ENCODE measurements at places on chromosomes 1 and 21.

GRCh38 chr1:216553040-216553439 is 129.8 kb upstream of the USH2A start:
- no peak for DNase-seq

DNA sequence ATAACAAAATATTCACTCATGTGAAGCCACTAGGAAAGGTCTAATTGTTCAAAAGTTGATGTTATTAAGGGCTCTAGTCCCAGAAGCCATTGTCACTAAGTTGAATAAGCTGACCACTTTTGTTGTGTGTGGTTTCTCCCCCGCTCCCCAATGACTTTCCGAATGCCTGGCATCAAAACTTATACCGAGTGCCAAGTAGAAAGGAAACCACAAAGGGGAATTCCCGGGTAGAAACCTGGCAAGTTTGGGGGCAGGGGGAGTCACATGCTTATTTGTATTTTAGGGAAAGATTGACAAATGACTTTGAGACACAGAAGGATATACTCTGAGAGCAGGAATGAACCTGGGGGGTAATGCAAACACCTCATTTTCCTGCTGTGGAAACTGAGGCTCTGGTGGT is 154.1 kb downstream of the TGFBR3 start:
- no peak for DNase-seq

GRCh38 chr1:197024460-197024859 is 42.6 kb downstream of the F13B start:
- DNase-seq, result no peak

DNA sequence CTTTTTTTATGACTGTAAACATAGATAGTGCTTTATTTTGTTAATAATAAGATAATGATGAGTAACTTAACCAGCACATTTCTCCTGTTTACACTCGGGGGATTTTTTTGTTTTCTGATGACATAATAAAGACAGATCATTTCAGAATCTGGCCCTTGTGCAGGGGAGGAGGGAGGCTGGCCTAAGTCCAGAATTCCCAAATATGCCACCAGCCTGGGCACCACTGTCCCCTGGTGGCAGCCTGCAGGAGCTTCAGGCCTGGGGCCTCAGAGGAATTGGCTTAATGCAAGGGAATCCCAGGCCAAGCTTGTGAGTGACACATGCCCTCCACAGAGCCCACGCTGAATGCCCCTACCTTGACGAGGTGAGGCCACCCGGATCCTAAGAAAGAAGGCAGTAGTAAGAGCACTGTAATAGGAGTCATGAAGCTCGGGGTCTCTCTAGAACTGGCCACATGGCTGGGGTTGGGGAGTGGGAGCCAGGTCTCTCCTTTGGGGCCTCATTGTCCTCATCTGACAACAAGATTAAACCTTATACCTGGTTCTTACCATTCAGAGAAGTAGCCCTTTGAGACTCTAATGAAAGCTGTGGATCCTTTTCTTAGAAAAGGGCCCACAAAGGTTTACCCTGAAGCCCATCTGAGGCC is 24.1 kb downstream of the ETNK2 start:
- DNase-seq, result no peak

- no peak for DNase-seq
These were observed 4.9 kb downstream of the MDM4 start for GRCh38 chr1:204520834-204521709.

GRCh38 chr1:43348343-43348808 is 10.4 kb upstream of the CDC20 start:
- no peak for DNase-seq

DNA sequence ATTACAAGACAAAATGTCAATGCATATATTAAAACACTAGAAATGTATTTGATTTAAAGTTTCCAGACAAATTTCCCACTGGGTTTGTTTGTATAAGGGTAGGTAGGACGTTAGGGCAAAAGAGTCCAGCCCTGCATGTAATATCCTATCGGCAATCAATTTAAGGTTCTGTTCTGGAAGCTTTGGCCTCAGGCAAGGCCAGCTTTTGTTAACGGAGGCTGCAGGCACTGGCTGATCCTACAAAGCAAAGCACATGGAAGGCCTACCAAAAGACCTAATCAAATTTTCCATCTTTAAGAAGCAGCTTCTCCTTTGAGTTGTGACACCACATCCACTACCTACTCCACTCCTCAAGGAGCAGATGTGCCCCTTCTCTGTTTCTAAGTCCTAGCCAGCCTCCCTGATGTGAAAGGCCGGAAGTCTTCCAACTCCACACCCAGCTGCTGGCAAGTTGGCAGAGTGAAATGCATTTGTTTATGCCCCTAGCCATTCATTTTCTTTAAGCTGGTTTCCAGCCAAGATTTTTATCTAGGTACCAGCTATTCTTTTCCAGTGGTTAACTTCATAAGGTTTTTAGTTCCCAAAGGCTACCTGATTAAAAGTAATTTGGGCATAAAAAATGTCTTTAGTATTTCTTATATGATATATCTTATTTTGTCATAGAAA is 452.6 kb downstream of the PTBP2 start:
- no peak for DNase-seq

GRCh38 chr1:87436534-87436933 is 107.9 kb downstream of the LMO4 start:
- DNase-seq, result no peak

DNA sequence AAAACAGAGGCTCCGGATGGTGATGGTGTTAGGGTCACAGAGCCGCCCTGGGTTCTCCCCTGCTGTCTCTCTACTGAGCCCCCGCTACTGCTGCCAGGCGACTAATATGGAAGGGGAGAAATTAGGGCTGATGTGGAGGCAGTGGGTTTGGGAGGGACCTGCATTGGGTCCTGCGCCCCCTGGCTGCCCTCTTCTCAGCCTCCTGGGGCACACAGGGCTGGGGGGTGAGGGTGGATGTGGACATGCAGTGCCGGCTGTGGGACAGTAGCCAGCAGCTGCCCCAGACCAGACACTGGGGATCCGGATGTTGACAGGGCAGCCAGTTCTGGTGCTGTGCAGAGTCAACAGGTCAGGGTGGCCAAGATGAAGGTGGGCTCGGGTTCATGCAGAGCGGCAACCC is 1.5 kb upstream of the CLCNKB start:
- DNase-seq, result no peak

DNA sequence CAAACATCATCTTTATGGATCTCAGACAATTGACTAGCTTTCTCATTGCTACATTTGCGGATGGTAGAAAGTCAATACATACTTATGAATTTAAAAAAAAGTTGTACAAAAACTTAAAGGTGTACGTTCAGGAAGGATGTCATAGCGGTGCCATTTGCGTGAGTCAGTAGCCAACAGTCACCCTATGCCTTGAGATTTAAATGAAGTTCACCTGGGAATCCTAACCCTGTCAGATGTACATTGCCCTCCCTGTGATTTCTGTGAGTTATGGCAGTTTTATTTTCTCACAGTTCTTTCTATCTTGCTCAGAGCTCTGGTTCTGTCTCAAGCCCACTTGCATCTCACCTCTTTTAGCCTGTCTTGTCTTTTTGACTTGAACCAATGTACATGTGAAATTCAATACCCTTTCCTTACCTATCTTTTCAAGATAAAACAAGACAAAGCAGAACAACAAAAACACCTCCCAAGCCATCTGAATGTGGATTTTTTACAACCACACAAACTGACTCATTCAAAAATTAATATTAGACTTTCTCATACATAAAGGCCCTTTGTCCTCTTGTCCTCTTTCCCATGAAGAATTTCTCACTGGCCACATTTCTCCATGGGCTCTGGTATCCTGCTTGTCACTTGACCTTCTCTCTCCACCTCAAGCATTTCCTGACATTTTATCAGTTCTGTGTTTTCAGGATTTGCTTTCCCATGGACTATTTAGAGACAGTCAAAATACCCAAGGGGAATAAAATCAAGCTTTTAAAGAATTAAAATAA is 25.3 kb upstream of the ZNF697 start:
- no peak for DNase-seq

- DNase-seq, result no peak
These were observed 127.3 kb downstream of the HHIPL2 start for GRCh38 chr1:222420633-222421032.

DNA sequence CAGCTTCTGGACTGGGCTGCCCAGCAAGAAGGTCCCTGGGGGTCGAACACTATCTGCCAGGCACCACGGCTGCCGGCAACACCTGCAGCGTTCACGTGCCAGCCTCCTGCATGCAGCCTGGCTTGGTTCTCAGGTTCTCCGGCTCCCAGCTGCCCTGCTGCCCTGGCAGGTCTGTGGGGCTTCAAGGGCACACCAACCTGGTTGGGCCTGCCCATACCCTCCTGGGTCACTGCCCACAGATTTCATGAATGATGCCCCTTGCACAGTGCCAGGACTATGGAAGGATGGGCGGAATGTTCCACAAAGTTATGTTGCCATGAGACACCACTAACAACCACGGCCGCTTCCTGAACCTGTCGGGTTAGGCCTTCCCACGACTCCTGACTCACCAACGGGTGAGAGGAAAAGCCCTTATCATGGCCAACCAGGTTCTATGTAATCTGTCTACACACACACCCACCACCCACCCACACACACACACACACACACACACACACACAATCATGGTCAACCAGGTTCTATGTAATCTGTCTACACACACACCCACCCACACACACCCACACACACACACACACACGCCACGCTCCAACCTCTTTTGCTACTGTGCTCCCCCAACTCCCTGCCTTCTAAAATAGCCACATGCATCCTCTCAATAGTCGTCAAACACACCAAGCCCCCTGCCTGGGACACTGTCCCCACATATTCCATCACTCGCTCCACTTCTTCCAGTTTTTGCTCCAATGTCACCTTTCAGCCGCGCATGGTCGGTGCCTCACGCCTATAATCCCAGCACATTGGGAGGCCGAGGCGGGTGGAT is 32.2 kb downstream of the HSPG2 start:
- no peak for DNase-seq

- no peak for DNase-seq
These were observed 12.8 kb upstream of the GALNT2 start for GRCh38 chr1:230054092-230054749.

- DNase-seq, result no peak
These were observed 53.1 kb upstream of the CTPS1 start for GRCh38 chr1:40926441-40926840.

GRCh38 chr1:158509471-158510156 is 37.6 kb downstream of the OR10R2 start:
- no peak for DNase-seq

- DNase-seq, result peak; percentile 15
These were observed 77.7 kb downstream of the SLC16A1 start for GRCh38 chr1:112878321-112878720.

DNA sequence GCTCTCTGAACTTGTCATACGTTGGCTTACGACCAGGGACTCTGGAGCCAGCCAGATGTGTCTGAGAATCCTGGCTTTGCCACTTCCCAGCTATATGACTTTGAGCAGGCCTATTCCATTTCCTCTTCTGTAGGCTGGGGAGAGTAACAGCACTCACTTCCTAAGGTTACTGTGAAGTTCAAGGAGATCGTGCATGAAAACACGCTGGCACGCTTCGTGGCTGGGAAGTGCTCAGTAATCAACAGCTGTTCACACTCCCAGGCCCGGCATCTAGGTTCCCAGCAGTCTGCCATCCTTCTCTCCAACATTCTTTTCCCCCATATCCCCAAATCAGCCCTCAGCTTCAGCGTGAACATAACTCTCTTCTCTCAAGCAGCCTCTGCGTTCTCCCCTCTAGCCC is 2.0 kb downstream of the ASCL5 start:
- DNase-seq, result no peak

DNA sequence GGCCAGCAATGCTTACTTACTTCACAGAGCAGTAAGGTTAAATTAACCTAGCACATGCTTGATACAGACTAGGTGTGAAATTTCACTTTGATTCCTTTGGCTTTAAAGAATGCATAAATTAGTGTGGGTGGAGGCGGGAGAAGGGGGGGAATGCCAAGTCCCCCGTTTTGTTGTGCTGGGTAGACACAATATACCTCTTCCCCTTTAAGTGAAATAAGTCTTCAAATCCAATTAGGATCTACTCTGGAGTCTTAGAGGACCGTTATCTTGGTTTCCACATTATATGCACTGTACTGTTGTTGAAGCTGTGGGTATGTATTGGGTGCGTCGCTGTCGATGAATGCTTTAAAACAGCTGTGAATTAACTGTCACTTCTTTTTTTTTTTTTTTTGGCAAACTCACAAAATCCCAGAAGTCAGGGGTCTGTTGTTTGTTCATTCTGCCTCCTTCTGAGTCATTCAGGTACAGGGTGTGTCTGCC is 1.6 kb upstream of the S1PR1 start:
- no peak for DNase-seq

DNA sequence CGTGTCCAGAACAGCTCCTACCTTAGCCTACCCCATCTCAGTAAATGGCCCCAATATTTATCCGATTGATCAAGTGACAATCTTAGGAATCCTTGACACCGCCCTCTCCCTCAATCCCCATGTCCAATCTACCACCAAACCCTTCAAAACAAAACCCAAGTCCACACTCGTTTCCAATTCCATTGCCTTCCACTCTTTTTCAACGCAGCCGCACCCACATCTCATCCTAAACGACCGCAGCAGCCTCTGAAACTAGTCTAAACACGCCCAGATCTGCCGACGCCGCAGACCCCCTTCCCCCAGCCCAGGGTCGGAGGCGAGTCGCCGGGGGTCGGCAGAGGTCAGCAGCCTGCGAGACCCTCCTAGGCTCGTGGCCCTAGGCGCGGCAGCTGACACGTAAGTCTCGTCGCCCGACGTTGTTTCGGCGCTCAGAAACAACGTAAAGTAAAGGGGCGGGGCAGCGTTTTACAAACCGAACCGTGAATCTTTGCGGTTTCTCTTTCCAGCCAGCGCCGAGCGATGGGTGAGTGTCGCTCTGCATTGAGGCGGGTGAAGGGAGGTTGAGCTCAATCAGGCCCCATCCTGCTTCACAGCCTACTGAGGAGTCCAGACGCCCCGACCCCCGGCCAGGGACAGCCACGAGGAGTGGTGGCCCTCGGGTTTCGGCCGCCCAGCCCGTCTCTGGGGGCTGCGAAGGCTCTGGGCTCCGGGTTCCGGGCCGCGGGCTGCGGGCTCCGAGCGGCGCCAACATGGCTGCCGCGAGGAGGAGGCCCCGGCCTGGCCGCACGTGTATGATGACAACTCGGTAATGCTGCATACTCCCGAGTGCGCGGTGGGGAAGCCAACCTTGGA is at the start of gene RPS8:
Gene RPS8 (plus strand): TSS at position 463 of the 852 bp plus-strand sequence. CDS start 57 bp downstream, at position 520.
- DNase-seq, result peak; percentile 86

DNA sequence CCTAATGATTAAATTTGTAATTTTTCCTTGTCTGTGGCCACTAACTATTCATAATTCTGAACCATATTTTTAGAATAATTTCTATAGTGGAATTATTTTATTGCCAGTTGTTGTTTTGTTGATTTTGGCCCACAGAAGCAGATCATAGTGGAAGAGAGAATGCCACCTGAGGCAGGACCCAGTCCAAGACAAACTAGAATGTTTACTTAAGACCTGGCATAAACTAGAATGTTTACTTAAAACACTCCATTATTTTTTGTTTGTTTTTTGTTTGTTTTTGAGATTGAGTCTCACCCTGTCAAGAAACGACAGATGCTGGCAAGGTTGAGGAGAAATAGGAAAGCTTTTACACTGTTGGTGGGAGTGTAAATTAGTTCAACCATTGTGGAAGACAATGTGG is 310.2 kb downstream of the MRPL39 start:
- DNase-seq, result no peak

GRCh38 chr1:210600421-210601159 is 271.9 kb downstream of the HHAT start:
- no peak for DNase-seq

GRCh38 chr1:31497601-31498000 is 78.7 kb upstream of the TINAGL1 start:
- DNase-seq, result no peak
